ENCODE measurements at places on chromosomes 2 and 18.

- DNase-seq = no peak
These were observed 84.2 kb downstream of the SLC8A1 start for GRCh38 chr2:40367652-40368051.

GRCh38 chr18:55906536-55906935, 318.5 kb upstream of the TCF4 start:
- DNase-seq = no peak

GRCh38 chr2:104849618-104850141, 4.2 kb upstream of the POU3F3 start:
- DNase-seq = peak; percentile 82

- DNase-seq = no peak
These were observed 144.4 kb upstream of the FBXO11 start for GRCh38 chr2:48050711-48051110.

- DNase-seq = no peak
These were observed 78.2 kb downstream of the DYSF start for GRCh38 chr2:71531522-71532047.

GRCh38 chr2:3392216-3392615, 12.7 kb downstream of the TRAPPC12 start:
- no peak for DNase-seq

DNA sequence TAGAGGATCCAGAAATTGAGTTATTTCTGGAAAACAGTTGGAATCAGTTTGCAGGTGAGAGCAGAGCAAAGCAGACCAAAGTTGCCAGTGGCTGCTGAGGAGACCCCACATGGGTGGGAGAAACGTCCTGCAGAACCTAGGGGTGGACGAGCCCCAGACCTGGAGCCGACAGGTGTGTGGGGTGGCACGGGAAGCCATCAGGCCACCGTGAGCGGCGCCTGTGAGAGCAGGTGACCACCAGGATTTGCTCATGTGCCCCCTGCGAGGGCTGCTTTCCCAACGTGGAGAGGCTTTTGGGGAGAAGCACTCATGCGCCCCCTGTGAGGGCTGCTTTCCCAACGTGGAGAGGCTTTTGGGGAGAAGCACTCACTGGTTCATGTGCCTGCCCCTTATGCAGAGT, 116.8 kb upstream of the NFATC1 start:
- no peak for DNase-seq

GRCh38 chr2:2872713-2873449, 504.7 kb downstream of the EIPR1 start:
- DNase-seq = no peak

GRCh38 chr2:145927131-145927950, 1407.4 kb upstream of the ZEB2 start:
- DNase-seq = peak; percentile 56

- no peak for DNase-seq
These were observed 73.3 kb upstream of the NT5C1B start for GRCh38 chr2:18662689-18663088.

GRCh38 chr2:146461068-146461467, 1383.8 kb upstream of the ACVR2A start:
- no peak for DNase-seq

- DNase-seq = no peak
These were observed 414.6 kb upstream of the TRIB2 start for GRCh38 chr2:12302140-12302539.

DNA sequence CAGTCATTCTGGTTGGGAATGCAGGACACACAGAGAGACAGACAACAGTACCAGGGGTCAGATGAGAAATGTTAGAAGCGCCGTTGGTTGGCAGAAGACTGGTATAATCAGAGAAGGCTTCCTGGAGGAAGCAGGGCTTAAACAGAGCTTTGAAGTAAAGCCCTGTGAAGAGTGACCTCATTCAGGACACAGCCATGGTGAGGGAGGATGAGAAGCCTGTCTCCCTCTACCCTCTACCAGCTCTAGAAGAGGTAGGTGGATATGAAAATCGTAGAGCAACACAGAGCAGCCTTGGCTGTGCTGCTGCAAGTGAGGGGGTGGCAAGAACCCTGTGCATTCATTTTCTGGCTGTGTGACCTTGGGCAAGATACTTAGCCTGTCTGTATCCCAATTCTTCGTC, 14.2 kb downstream of the TET3 start:
- no peak for DNase-seq

DNA sequence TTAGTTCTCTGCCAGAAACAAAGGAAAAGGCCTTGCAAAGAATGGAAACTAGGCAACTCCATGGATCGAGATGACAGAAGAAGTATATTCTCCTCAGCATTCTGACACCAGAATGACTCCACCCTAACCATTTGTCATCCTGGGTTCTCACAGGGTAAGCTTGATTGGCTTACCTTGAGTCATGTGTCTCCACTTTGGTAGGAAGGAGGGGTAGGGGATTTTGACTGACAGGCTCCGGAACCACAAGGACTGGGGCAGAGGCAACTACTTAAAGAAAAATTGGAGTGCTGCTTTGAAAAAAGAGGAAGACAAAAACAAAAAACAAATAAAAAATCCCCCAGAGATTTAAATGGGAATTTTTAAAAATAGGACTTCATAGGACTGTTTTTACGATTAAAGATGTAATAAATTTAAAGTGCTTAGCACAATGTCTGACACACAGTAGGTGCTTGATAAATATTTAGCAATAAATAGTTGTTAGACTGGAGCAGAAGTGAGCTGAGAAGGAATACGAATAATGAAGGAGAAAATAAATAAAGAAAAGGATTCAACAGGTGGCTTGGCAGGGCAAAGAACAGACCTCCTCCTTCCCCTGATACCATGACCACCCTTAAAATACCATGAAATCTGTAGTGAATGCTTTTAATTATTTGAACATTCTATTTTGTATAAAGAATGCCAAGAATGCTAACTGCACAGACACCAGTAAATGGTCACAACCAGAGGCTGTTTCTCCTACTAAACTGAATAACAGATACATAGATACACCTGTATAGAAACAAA, 230.2 kb downstream of the CDCA7 start:
- no peak for DNase-seq

GRCh38 chr2:224894356-224894755, 147.9 kb downstream of the DOCK10 start:
- DNase-seq = no peak

- DNase-seq = no peak
These were observed 88.4 kb upstream of the CAVIN2 start for GRCh38 chr2:191935247-191935646.

DNA sequence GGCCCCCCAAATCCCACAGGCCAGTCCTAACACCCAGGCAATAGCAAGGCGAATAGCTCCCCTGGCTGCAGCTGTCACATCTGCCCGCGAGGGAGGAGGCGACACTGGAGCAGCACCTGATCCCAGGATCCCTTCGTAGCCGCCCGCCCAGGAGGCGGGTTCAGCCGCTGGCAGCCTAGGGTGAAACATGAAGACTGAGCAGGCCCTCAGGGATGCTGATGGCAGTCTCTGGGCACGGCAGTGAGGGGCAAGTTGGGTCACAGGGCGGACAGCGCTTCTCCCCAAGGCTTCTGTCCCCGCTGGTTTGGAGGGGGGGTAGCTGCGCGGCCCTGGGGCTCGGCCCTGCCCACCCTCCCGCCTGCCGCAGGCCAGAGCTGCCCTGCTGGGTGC, 1.9 kb downstream of the DNMT3A start:
- peak; percentile 14 for DNase-seq

DNA sequence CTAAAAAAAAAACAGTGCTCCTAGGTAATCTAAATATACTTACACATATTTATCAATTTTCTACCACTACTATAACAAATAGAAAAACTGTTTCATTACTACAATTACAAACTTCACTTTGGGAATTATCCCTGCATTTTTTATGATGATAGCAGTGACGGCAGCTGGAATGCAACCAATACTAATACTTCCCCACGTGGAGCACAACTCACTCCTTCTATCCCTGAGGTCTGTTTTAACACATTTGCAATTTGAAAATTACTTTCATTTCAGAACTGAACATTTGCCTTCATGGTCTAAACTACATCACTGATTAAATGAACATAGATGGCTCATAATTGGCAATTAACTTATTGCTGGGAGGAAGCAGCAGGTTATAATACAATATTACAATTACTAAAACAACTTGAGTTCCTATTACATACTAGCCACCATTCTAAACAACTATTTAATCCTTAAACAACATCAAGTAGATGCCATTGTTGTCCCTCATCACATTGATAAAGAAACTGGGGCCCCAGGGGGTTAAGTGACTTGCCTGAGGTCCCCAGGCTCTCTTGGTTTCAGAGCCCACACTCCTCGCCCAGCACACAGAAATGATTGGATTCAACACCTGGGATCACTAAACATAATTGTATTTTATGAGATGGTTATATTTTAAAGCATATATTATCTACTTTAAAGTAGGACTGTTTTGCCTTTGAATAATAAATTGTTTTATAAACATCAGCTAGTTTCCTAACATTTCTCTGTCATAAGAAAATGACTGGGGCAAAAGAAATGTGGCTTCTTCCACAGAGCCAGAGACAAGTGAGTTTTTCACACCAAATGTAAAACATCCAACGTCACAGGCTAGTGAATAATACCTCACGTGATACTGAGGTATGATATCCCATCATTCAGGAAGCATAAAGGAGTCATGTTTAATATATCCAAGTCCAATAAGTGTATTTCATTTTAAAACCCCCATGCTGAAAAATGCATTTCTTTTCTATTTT, 6.2 kb downstream of the COLEC12 start:
- no peak for DNase-seq

GRCh38 chr2:85132834-85133637, at the start of gene TCF7L1:
Gene TCF7L1, plus strand, starts transcription at chr2:85133392. Its CDS starts 293 bp downstream, at chr2:85133685.
- no peak for DNase-seq

GRCh38 chr2:212477571-212477970, 61.0 kb downstream of the ERBB4 start:
- DNase-seq = no peak

- DNase-seq = peak; percentile 42
These were observed 53.3 kb downstream of the ZNF236 start for GRCh38 chr18:76875390-76876325.

- no peak for DNase-seq
These were observed 36.8 kb upstream of the ERCC3 start for GRCh38 chr2:127330753-127331152.

DNA sequence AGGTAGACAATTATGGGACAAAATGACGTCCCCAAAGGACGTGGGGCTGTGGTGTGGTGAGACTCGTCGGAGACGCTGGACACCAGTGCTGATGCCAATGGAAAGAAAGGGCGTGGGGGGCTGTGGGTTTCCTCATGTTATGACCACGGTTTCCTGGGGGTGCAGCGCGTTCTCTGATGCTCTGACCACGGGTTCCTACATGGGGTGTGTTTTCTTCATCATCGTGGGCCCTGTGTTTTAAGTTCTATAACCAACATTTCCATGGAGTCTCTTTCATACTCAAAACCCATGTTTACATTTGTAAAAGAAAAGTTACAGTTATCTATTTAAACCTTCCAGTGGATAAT, 141.6 kb downstream of the RTP5 start:
- DNase-seq = no peak

DNA sequence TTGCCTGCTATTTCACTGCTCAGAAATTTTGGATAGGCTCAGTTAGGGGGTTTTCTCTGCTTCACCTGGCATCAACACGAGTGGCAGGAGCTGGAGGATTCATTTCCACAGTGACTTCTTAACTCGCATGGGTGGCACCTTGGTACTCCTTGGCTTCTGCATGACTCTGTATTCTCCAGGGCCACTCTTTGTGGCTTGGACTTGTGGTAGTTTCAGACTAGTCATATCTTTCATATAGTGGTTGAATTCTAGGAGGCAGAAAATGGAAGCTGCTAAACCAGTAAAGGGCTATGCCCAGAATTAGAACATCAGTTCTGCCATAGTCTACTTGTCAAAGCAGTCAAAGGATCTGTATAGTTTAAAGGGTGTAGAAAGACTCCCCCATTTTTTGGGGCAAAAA, 6.8 kb downstream of the MAIP1 start:
- DNase-seq = no peak

GRCh38 chr2:57313678-57314077, 732.9 kb upstream of the VRK2 start:
- no peak for DNase-seq

- DNase-seq = no peak
These were observed 610.4 kb upstream of the SLC8A1 start for GRCh38 chr2:41062336-41062735.

DNA sequence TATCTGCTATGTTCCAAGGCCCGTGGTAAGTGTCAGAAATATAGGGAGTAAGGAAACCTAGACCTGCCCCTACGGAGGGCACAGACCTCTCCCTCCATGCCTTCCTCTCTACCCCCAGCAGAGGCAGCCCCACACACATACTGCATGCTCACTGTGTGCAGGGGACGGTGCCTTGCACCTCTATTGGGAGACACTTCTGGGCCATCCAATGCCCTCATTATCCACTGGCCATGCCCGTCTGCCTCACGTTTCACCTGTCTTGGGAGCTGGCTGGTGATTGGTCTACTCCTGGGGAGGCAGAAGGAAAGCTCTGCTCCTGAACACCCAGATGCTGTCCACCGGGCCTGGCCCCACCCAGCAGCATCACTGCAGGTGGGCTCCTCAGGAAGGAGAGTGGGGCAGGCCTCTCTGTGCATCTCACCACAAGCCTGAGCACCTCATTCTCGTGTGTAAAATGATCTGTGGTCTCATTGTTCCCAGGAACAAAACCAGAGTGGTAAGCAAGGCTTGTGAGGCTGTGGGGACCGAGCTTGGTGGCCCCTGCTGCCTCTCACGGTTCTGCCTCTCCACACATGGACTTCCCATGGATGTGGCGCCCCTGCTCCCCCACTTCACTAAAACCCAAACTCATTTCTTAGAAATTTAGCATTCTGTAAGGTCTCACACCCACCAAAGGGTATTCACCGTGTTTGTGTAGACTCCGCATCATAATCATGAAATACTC, 312.5 kb upstream of the HS6ST1 start:
- DNase-seq = no peak

DNA sequence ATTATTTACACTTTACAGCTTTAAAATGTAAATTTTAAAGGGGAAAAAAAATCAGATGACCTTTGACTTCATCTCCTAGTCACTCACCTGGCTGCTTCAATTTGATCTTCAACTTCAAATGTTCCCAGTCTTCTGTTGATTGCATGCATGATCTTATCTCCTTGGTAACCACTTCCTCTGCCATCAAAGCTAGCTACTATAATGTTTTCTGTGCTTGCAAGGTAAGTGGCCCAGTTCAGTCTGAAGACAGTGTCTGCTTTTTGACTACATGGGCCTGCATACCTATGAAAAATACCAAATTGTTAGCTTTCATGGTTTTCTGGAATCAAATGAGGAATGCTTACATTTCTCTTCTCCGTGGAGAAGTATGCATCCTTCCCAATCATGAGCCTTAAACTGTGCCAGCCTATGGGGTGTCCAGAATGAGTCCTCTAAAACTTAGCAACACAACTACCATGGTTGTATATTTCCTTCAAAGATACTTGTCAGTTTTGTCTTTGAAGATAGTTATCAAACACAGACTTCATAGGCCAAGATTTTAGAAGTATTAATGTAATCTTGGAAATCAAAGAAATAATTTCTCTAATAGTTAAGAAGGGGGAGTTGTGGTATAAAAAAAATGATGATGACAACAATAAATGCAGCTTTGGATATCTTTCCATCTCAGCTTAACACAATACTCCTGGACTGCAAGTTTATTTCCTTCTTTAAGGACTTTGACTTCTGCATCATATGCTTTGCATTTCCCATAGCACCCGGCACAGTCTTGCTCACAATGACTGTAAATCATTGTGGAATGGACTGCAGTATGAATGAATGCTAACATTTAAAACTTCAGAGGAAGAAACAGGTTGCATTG, 62.1 kb downstream of the DPP4 start:
- DNase-seq = no peak

All from NCI-H526 treated with DMSO at 0.1 percent for 48 hours (cell line).